ENCODE measurements at places on chromosomes 11 and 22.

- no peak for DNase-seq
Measured at GRCh38 chr11:43950311-43950855, 7.9 kb downstream of the C11orf96 start.

DNA sequence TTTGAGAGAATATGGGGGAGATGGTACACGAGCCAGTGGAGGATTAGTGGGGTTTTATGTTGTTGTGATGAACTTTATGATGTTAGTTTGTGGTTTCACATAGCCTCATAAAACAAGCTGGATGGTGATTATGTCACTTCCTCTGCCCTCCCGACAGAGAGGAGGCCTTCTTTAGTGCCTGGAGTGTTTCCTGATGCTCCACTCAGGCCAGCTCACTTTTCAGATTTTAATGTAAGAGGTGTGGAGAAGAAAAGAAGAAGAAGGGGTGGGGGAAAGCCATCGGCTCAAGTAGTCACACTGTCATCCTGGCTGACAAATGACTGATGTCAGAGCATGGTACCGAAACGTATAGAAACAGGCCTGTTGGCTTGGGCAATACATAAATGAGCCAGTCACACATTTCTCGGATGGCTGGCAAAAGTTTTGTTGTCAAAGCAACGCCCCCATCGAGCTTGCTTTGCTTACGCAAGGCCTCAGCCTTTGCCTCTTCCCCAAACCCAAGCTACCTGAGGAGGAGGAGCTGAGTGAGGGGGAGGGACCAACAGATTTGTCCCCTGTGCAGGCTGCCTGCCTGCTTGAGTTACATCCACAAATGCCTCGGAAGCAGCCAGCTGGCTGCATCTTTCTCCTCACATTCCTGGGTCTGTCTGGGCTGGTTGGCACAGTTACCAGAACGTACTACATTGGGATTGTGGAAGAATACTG, at the start of gene HEPHL1:
Gene HEPHL1 (plus strand): TSS at position 578 of the 705 bp plus-strand sequence. CDS start 15 bp downstream, at position 593.
- no peak for DNase-seq

DNA sequence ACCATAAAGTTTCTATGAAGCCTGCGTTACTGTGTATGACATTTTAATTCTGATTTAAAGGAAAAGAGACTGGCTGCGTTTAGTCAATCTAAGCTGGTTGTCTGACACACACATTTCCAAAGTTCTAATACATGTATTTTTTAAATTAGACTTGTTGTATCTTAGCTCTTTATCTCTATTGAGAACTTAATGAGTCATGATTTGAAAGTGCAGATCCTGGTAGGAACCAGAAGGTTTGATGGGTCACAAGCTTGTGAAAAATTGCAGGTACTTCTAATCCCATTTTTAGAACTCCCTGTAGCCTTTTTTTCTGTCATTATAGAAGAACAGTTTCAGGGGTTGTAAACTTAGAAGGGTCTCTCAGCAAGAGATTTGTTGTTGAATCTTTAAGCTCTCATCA, 210.3 kb downstream of the DDX10 start:
- no peak for DNase-seq

GRCh38 chr11:68002575-68002937, 1.3 kb downstream of the UNC93B1 start:
- no peak for DNase-seq

DNA sequence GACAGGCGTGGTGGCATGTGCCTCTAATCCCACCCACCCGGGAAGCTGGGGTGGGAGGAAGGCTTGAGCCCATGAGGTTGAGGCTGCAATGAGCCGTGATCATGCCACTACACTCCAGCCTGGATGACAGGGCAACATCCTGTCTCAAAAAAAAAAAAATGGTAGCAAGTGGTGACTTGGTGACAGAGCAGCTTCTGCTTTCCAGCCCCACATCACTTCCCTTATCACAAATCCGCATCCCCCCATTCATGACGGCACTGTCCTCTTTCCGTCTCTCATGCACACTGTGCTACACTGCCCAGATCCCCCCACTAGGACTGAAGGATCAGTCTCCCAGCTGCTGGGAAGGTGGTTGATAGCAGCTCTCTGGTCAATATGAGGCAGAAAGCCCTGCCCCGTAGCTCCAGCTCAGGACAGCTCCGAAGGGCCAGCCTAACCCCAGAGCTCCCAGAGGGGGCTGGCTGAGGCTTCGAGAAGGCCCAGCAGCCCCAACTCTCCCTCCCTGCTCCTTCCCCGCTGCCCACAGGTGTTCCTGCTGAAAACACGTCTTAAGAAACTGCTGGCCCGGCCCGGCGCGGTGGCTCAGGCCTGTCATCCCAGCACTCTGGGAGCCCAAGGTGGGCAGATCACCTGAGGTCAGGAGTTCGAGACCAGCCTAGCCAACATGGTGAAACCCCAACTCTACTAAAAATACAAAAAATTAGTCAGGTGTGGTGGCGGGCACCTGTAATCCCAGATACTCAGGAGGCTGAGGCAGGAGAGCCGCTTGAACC, 15.9 kb downstream of the PGA5 start:
- DNase-seq, result no peak

DNA sequence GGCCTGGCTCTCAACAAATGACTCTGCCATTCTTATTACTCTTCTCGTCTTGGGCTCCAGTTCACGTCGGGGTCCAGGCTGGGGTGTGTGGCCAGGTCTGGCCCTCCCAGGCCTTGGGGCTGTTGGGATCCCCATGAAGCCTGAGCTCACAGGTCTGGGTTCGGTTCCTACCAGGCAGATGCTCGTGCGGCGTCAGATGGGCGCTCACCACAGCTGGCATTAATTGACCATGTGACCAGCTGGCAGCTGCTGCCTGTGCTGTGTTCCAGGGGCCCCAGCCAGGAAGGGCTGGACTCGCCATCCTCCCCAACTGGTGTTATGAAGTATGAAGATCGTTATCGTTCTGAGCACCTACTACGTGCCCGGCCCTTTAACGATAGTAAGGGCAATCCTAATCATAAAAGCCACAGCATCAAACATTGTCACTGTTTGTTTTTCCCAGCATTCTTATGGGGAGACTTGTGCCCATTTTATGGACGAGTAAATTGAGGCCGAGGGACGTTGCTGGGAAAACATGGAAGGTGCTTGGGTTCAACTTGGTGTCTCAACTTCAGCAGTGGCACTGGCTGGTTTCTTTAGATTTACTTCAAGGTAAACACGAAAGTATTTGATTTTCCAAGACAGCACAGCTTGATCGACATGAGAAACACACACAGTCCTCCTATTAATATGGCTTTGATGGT, 26.8 kb upstream of the CACNG2 start:
- no peak for DNase-seq

GRCh38 chr11:87722756-87723565, 452.3 kb downstream of the RAB38 start:
- DNase-seq, result no peak

GRCh38 chr11:79423736-79424135, 17.1 kb downstream of the TENM4 start:
- DNase-seq, result no peak

DNA sequence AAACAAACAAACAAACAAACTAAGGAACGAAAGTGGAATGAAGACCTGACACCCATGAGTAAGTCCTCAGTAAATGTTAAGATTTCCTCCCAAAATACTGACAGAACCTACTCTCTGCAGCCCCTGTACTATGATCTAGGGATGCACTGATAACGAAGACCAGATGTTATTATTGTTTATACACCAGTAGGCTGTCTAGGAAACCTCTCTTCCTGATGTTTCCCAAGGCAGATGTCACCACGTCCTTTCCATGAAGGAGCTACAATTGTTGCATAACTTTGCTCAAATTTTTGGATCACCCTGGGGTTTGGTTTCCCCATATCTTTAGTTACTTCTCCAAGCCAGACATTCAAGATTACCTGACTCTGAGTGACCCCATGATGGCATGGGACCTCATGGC, 340.7 kb downstream of the MIAT start:
- DNase-seq, result no peak

All from activated T-cell treated with anti-CD3 and anti-CD28 coated beads for 1 hour (primary cell).